ENCODE measurements at places on chromosomes 2 and 18.

- DNase-seq = no peak
Measured at GRCh38 chr2:83196225-83196624, 1262.9 kb downstream of the SUCLG1 start.

DNA sequence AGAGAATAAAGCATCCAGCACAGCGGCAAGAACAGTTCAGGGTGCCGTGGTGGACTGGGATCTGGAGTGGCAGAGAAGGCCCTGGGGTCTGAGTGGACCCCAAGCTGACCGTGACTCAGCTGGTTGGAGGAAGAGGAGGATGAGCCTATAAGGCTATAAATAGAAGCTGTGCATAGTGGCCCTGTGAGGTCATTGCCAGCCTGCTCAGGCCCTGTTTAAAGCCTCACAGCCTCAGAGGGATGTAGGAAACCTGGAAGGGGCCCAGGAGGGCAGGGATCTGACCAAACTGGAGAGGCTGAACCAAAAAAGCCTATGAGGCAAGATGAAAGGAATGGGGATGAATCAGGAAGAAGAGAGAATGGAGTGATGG is 11.3 kb upstream of the DES start:
- no peak for DNase-seq

GRCh38 chr2:231364061-231364460 is 31.4 kb upstream of the B3GNT7 start:
- no peak for DNase-seq

GRCh38 chr2:237278568-237278967 is 135.4 kb downstream of the COL6A3 start:
- DNase-seq = no peak

- no peak for DNase-seq
Measured at GRCh38 chr2:234823877-234824376, 127.9 kb upstream of the SH3BP4 start.

GRCh38 chr18:5429681-5430080 is 114.1 kb downstream of the EPB41L3 start:
- DNase-seq = no peak

Measured in naive thymus-derived CD4-positive, alpha-beta T cell (primary cell).